ENCODE measurements at places on chromosomes 5 and 9. TPM values are rescaled to one million over a fixed set of nuclear protein-coding genes. Genes with fewer than 3 reads are reported as not detected.

GRCh38 chr5:125152461-125153189 lies 406.2 kb upstream of the ZNF608 start:
- peaks cover 81% of the 10 kb centered on the region for H3K4me1 ChIP-seq
- DNase-seq, result no peak
- H3K4me3 ChIP-seq, result no peak overlapping the region
- H3K36me3 ChIP-seq, result no peaks in the 10 kb centered on the region

The OR1Q1 gene
- total RNA-seq, result not detected

The ARSI gene
- 5.9 TPM for total RNA-seq

The BHMT gene
- total RNA-seq, result 1.1 TPM

GRCh38 chr9:80143899-80144298 lies 572.1 kb downstream of the TLE4 start:
- no peak overlapping the region for H3K4me3 ChIP-seq
- H3K4me1 ChIP-seq, result peaks cover 25% of the 10 kb centered on the region
- H3K27ac ChIP-seq, result no peak overlapping the region
- H3K36me3 ChIP-seq, result peaks cover 7% of the 10 kb centered on the region
- no peaks in the 10 kb centered on the region for H3K27me3 ChIP-seq

The PCDHB4 gene
- total RNA-seq, result 2.3 TPM

The IFNK gene
- not detected for total RNA-seq

All from WTC11 (cell line).